NT2/D1 (cell line): ENCODE measurements at places on chromosomes 5 and 9.

GRCh38 chr9:136799079-136799853, 3.1 kb downstream of the CCDC183 start:
- no peak for DNase-seq

- DNase-seq: no peak
Measured at GRCh38 chr5:92527311-92528078, 1053.5 kb downstream of the NR2F1-AS1 start.

GRCh38 chr5:66603881-66604280, 7.7 kb downstream of the MAST4 start:
- no peak for DNase-seq

DNA sequence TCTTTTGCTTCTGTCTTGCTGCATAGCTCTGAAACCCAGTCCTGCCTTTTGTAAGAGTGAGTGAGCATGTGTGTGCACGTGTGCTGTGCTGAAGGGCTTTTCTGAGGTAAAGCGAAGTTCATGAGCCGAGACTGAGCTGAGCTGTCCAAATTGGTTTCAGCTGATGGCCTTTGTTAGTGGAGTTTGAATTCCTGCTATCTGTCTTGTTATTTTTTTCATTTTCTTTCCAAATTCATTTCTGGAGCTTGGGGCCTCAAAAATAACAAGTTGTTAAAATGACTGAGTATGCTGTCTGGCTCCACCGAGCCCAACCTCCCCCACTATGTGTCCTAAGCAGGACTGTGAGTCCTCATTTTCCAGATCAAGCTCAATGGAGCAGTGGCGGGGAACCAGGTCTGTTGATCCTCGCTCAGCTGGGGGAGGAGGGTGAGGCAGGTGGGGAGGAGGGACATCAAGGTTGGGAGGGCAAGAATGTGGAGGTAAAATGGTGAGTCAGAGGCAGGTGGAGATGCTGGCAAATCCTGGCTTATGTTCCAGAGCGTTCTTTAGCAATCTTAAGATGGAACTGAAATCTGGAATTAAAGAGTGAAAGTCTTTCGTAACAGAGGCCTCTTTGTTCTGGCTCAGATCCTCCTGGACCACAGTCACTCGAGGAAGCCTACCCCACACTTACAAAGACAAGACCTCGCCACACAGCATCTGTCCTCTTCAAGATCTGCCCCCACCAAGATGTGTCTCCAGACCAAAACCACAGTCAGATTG, 63.9 kb downstream of the SREK1 start:
- DNase-seq: no peak

DNA sequence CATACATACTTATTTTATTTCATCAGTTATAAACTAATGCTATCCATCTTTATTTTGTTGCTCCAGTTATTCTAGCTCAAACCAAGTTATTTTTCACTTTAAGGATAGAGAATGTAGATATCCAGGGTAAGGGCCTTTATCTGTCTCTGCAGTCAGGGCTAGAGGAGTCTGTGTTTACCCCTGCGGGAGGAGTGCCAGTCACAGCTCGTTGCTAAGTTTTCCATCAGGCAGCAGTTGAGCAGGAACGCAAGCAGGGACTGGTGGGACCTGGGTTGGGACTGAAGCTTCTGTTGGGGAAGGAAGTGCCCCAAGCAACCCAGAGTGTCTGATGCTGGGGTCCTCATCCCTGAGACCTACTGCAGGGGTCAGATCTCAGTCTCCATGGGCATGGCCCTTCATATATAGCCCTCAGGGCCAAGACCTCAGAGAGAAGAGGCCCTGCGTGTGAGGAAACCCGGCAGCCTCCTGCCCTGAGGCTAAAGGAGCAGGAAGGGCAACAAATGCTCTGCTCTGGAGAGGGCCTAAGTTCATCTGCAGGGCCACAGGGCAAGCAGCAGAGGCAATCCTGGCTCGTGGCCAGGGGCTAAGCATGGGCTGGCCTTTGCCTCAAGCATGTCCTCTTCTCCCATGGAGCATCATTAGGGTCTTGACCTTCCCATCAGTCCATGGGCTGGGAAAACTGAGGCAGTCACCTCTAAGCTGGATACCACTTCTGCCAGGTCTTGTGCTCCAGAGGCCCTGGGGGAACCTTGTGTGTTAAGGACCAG, 6.6 kb downstream of the SLC22A4 start:
- DNase-seq: no peak

GRCh38 chr5:89399548-89399947, 516.6 kb upstream of the MEF2C start:
- DNase-seq: no peak

- DNase-seq: no peak
Measured at GRCh38 chr5:115948091-115948534, 14.2 kb upstream of the LVRN start.

GRCh38 chr5:70440-70839, 21.5 kb upstream of the PLEKHG4B start:
- no peak for DNase-seq
